Activated CD4-positive, CD25-positive, alpha-beta regulatory T cell treated with anti-CD3 and anti-CD28 coated beads, Interleukin-2, amount 50 U/mL, for 16 hours (primary cell): ENCODE measurements at places on chromosomes 16 and 17.

DNA sequence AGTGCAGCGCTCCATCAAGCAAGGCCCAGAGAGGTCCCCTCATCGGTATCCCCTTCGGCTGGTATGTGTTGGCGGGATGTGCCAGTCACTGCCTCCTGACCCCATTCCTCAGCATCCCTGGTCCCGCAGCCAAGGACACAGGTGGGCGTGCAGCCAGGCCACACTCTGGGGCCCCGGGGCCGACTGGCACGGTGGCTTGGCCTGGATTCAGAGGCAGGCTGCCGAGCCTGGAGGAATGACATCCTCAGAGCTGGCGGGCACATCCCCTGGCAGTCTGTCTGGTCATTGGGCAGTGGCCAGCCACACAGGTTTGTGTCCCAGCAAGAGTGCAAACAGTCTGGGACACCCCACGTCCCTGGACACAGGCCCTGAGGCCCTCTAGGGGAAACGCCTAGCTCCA is 111.1 kb downstream of the SDK2 start:
- no peak for DNase-seq

DNA sequence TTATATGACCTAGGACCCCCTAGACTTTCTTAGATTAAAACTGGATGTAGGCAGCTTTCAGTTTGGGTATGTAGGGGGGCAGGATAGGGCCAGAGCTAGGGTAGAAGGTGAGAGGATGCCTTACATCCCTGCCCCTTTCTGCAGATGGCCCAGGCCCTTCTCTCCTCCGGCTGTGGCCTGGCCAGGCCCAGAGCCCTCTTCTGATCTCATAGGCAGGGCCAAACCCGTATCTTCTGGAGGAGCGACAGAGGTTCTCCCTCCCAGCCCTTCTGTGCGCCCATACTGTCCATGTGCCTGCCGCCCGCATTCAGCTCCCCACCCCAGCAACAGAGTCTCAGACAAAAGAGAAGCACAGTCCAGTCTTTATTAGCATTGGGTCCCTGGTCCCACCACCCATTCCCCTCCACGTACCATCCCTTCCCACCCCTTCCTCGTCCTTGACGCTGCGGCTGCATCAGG is 2.0 kb upstream of the TSPOAP1 start:
- no peak for DNase-seq

DNA sequence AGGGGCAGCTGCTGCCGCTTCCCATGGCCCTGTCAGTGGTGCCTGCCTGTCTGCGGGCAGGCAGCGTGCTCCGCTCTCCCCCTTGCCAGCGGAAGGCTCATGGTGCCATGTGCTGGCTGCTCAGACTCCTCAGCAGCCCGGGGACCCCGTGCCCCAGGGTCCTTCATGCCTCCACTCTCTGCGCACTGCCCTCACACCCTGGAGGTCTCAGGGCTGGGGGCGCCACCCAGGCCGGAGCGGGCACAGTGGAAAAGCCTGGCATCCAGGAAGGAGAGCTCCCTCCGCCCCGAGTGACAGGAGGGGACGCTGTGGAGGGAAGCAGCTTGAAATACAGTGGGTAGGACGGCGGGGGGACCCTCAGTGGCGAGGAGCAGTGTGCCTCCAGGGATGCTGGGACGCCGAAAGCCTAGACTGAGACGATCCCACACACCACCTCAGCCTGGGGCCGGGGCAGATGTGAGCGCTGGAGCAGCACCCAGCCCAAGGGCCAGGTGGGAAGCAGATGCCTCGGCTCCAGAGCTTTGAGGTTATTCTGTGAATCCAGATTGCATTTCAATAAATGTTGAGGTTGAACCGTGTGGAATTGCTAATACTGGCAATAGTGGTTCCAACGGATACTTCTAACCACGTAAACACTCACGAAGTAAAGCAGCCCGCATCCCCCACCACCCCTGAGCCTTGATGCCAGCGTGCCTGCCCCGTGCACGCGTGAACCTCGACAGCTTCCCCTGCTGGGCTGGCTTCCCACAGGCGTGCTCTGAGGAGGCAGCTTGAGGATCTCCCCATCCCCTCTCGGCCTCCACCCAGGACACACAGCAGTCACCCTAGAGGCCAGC is 6.5 kb downstream of the TMEM204 start:
- DNase-seq = no peak

GRCh38 chr16:6888531-6888930 is 444.1 kb upstream of the RBFOX1 start:
- no peak for DNase-seq

GRCh38 chr17:80942423-80943345 is 49.0 kb upstream of the CHMP6 start:
- no peak for DNase-seq

- DNase-seq = no peak
Observed at GRCh38 chr17:47252766-47253512, 688 bp upstream of the ITGB3 start.

GRCh38 chr17:59423137-59423724 is 91.8 kb downstream of the YPEL2 start:
- no peak for DNase-seq

GRCh38 chr17:4124999-4125398 is 17.8 kb downstream of the ZZEF1 start:
- no peak for DNase-seq

GRCh38 chr17:60893475-60893874 is 215.8 kb downstream of the BCAS3 start:
- no peak for DNase-seq

GRCh38 chr17:4789701-4789950 is 862 bp downstream of the GLTPD2 start:
- DNase-seq = peak; percentile 11

DNA sequence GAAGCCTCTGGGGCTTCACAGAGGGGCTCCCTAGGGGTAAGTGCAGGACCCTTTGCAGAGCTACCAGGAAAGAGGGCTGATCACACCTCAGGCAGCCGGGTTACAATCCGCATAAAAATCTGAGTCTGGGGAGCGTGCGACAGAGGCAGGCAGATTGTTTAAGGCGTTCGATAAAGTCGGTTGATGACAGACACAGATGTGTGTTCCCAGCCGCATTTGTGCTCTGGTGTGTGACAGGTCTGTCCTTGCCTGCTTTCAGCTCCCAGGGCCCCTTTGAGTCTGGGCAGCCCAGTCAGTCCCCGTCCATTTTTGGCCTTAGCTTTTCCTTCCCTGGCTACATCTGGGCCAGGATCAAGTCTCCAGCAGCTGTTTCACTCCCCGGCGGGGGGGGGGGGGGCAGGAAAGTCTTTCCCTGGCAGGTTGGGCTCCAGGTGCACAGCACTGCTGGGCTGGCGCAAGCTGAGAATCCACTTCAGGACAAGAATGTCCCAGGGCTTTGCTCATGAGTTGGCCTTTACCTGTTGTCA is 1.3 kb upstream of the ZACN start:
- DNase-seq = no peak

DNA sequence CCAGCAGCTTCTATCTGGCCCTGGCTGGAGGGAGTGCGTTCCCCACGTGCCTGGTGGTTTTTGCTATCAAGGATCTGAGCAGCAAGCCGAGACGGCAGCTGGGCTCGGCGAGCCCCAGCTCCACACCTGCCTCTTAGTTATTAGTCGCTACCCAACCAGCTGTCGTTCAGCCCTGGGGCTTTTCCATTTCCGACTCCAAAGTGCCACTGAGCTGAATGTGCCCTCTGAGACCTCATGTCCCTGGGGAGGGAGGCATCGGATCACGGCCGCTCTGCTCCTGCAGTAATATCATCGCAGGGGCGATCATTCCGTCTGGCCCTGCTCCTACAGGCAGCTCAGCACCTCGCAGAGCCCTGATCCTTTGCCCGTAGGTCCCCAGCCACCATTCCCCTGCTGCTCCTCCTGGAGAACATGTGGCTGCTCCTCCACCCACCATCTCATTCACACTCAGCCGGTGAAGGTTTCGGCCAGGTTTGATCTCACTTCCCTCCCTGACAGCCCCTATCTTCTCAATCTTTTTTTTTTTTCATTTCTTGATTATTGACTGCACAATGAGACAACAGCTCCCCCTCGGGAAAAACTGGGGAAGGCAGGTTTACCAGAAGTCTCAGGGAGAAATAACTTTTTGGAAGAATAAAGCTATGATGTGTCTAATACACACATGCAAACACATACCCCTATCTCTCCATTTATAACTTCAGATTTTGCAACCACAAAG is 86.7 kb downstream of the ZFHX3 start:
- DNase-seq = no peak

DNA sequence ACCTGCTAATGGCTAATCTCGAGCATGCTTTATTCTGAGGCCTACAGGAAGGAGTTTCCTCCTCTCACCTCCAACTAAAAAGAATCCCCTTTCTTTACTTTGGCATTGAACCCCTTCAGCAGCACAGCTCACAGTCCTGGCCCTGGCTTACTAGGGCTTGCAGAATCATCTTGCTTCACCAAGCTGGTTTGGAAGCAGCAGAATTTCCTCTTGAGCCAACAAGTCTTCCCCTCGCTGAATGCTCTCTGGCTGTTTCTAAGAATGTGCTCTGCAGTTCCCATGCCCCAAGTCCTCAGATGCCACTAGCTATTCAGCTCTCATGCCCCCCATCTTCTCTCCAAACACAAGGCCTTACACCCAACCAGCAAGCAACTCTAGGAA is 271.2 kb downstream of the NTN1 start:
- DNase-seq = no peak

DNA sequence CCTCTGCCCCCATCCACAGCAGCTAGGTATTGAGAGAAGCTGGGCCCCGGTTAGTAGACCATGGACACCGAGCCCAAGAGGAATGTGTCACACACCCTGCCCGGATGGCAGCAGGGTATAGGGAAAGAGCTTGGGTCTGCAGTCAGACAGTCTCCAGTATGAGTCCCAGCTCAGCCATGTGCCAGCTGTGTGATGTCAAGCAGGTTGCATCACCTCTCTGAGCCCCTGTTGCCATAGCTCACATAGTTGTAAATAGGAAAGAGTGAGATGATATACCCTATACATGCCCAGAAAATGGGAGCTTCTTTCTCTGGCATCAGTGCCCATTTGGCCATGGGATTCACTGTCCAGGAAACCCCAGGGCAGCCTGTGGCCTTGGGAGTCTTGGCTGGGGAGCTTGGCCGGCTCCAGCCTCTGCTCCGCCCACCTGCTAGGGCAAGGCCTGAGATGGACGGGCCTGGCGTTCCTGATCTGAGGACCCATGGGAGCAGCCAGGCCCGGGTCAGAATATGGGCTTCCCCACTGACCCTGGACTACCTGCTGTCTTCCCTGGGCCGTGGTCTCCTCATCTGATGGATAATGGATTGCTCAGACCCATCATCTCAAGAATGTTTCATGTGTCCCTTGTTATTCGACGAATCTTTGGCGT is 13.2 kb downstream of the CD300LG start:
- DNase-seq = no peak

DNA sequence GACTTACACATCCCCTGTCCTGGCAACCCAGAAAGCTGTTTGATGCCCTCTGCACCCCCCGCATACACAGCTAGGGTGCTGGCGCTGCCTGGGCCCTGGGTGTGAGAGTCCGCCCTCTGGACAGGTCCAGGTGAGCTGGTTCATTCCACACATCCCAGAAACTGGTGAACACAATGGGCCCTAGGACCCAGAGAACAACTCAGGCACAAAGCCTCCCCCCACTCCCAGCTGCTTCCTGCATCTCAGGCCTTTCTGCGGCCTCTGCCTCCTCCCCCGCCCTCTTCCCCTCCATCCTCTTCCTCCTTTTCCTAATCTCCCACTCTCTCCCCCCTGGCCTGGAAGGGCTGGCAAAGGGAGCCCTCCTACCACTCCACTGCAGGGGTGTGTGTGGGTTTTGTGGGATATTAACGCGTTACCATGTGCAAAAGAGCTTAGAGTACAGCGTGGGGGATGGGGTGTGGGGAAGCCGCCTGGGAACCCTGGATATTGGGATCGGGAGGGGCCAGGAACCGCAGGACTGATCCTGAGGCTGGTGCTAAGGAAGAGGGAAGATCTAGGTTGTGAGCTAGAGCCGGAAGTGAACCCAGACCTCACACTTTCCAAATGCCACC is 1.6 kb upstream of the PPP1R9B start:
- no peak for DNase-seq

DNA sequence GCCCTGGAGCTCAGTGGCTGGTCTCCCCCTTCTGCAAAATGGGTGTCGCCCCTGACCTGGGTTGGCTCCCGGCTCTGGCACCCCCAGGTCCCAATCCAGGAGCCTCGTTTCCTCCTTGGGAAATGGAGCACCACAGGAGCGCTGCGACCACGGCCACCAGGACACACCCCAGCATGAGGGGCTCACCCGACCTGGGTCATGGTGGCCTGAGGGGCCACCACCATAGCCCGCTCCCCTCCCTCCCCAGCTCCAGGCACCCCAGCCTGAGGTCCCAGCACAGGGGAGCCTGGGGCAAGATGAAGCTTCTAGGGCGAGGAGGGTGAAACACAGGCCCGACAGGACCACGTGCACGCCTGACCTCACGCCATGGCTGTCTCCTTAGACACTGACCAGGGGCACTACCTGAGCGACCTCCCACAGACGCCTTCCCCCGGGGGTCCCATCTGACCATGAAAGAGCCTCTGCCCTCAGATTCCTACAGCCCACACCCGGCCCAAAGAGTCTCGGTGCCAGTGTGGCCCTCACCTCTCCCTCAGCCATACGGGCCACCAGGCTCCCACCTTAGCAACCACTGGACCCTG is 11.8 kb downstream of the BCAR1 start:
- DNase-seq = no peak

DNA sequence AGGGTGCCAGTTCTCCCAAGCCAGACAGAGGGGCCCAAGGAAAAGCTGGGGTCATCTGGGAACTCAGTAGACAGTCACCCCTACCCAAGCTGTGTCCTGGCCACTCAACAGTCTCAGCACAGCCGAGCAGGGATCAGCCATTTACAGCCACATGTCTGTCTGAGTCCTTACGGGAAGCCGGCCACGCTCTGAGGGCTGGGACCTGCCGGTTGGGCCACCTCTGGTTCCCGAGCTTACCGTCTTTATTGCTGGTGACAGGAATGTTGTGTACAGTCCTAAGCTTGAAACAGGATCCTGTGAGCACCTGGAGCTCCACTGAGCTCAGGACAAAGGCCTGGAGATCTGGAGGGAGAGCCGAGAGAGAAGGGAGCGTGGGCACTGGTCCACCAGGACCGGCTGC is 59.8 kb downstream of the TIMM22 start:
- DNase-seq = no peak

- DNase-seq = peak; percentile 6
Observed at GRCh38 chr17:65055280-65055707, 1.2 kb downstream of the GNA13 start.

GRCh38 chr16:24075931-24076716 is 180.0 kb upstream of the CACNG3 start:
- DNase-seq = no peak

DNA sequence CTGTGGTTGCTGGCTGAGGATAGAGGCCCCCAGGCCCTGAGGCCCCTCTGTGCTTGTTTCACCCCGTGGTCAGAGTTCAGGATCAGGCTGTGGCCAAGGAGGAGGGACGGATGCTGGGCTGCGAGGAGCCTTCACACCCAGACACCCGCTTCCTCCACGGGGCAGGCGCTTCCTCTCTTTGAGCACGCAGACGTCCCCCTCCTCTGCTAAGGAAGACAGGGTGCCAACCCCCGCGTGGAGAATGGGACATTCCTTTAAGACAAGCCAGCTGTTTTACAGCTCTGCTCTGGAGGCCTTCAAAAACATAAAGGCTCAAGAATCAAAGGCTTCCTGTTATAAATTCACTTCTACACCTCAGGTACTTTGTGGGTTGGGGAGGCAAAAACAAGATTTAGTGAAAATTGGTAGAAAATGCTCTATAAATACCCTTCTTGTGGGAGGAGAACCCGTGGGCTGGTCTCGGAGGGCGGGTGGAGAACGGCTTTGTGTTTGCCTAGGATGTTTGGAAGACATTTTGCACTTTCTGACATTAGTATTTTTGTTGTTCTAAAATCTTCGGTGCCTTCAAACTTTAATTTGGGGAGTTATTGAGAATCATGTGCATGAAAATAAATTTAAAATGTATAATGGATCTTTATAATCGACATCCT is 60.8 kb upstream of the FOXF1 start:
- no peak for DNase-seq

- DNase-seq = no peak
Observed at GRCh38 chr17:9467518-9467917, 108.1 kb downstream of the STX8 start.
